ENCODE measurements at places on chromosomes 5 and 9.

- no peak for DNase-seq
Measured at GRCh38 chr5:156476678-156477077, 149.7 kb downstream of the SGCD start.

GRCh38 chr5:86964889-86965288 lies 302.8 kb upstream of the RASA1 start:
- DNase-seq = no peak

DNA sequence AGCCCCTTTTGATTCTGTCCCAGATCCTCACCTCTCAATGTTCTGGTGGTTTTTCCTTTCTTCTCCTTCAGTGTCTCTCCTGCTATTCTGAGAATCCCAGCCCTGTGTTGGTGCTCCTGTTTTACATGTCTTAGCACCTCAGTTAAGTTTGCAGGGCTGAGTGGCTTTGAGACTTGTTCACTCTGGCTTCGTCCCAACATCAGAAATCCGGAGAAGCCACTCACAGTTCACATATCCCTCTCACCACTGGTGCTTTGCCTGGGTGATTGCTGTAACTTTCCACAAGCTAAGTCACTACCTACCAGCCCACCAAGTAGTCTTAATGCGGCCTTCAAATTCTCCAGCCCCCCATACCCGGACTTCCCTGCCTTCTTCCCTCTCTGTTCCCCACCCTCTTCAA lies 40.2 kb downstream of the CYFIP2 start:
- DNase-seq = no peak

GRCh38 chr9:6302417-6302816 lies 25.8 kb upstream of the TPD52L3 start:
- DNase-seq = no peak

DNA sequence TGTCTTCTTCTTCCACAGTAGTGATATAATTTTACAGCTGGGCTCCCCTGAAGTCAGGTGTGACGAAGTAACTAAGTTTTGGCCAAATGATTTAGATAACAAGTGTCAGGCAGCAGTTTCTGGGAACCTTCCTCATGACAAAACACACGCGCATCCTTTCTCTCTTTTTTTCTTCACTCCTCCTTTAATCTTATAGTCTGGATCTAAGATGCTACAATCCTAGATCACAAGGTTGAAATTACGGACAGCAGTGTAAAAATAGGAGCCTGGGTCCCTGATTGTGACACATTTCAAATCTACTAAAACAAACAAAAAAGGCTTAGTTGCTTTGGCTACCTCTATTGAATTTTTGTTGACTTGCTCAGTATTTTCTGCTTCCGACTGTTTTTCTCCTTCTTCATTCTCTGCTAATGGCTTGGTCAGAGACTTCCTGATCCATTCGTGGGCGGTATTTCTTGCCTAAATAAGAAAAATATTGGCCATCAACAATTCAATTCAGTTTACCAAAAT lies 36.1 kb downstream of the FAM114A2 start:
- DNase-seq = no peak

All from NCI-H187 treated with DMSO at 0.1 percent for 48 hours (cell line).